Inflammatory macrophage (primary cell): ENCODE measurements at places on chromosomes 1 and 21.

GRCh38 chr1:201468501-201468843 lies 516 bp downstream of the PHLDA3 start:
- no peak for DNase-seq

GRCh38 chr1:42418516-42418915 lies 37.3 kb downstream of the ZMYND12 start:
- DNase-seq: no peak

DNA sequence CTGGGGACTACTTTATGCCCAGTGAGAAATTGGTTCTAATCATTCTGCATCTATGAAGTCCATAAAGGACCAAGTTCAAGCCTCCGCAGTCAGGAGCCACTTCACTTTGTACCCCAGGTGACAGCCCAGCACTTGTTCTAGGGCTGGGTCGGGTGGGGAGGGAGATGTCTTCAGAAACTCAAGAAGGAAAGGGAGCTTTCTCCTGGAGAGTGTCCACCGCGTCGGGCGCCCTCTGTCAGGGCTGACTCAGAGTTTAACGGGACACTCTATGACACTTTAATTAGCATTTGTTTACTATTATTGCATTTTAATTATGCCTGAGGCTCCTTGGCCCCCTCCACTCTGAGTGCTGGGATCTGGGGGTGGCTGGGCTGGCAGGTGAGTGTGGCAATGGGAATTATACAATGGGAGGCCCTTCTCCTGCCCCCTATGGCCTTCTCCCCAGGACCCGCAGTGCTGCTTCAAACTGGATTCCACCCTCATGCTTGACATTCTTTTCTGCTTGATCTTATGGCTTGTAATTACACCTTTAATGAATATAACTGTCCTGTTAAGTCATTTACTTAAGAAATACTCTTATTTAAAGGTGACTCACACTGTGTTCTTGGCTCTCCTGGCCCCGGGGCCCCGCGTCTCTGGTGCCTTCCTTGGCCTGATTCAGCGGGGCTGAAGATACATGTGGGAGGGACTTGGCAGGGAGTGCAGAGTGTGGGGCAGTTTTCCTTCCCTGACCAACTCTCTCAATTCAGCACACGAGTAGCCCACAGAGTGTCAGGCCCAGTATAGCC lies 136.6 kb downstream of the PLXNA2 start:
- DNase-seq: no peak

DNA sequence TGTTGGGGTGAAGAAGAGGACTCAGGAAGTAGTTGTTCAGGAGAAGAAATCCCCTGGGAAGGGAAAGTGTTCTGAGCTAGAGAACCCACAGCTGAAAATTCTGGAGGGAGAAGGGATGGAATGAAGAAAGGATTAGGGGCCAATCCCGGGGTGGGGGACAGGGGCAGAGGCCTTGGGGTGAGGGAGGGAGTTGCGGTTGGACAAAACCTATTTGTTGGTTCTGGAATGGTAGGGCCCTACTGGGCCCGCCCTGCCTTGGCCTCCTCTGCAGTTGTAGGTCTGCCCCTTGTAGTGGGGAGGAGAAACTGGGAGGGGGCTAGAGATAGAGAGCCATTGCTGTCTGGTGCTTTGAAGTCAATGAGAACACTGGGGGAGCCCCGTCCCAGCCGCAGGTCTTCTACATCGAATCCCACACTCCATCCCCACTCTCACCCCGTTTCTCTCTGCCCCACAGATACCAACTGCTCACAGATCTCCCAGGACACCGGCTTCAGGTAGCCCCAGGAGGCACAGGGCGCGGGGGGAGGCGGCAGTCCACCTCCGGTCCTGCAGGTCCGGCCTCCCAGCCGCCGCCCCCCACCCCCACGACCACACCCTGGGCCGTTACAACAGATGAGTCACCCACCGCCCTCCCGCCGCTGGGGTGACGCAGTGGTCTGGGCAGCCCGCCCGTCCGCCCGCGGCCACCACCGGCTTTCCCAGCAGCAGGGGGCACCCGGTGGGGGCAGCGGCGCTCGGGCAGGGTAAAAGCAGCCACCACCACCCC lies 1.1 kb downstream of the TAGLN2 start:
- DNase-seq: peak; percentile 77

GRCh38 chr1:9996624-9997582 lies at the start of gene RBP7:
TSS of gene RBP7 (plus strand) at chr1:9997228. CDS start at chr1:9997259, 31 bp downstream.
- peak; percentile 58 for DNase-seq

DNA sequence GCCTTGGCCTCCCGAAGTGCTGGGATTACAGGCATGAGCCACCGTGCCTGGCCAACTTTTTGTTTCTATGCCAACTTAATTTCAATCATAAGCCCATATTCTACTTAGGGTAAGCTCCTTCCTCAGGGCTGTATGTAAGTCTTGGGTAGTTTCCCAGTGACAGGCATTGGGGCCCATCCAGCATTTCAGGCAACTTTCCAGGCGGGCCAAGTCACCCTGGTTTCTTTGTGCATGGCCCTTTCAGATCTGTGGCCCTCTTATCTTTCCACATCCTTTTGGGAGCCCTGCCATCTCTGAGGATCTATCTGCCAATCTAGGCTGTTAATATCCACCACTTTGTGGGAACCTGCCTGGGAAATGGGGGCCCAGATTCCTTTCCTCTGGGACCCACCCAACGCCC lies 58.7 kb downstream of the TNN start:
- no peak for DNase-seq

DNA sequence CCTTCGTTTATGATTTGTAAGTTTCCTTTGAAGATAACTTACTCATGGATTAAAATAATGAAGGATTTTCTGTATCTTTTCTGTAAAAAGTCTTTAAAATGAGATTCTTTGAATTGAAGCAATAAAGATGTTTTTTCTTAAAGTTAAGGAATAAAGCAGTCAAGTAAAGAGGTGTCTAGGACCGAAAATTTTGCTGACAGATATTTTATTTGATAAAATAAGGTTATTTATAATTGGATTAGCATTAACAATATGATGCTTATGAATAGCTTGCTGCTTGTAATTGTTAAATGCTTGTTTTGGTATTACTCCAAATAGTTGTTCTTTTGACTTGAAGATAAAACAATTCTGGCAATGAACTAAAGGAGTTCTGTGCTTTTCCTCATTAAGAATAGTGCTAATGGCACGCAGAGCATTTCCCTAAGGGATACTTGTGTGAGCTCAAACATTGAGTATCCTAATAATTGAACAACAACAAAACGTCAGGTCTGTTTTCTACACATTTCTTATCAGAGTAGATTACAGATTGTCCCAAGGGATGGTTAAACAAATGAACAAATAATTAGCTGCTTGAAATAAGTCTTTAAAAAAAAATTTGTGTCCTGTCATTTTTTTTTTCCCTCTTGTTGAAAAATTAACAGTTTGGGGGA lies 16.6 kb downstream of the TSNAX start:
- DNase-seq: no peak

DNA sequence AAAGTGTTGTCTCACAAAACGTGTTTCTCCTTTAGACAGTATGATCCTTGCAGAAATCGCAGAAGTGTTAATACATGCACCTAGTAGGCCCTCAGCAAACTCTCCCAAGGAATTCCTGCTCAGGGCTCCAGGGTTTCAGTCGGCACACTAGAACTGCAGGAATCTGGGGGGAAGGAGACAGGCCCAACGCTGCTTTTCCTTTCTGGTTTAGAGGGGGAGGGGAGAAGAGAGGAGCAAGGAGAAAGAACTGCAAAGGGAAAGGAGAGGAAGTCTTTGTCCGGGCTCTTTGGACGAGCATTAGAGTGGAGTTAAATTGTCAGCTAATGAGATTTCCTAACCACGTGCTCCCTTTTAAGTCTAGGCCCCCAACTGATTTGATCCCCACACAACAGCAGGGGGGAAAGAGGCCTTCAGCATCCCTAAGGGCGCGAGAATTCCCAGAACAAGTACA lies 103.7 kb upstream of the SOD1 start:
- no peak for DNase-seq

- DNase-seq: no peak
Observed at GRCh38 chr21:28100366-28100765, 892.3 kb downstream of the LTN1 start.

DNA sequence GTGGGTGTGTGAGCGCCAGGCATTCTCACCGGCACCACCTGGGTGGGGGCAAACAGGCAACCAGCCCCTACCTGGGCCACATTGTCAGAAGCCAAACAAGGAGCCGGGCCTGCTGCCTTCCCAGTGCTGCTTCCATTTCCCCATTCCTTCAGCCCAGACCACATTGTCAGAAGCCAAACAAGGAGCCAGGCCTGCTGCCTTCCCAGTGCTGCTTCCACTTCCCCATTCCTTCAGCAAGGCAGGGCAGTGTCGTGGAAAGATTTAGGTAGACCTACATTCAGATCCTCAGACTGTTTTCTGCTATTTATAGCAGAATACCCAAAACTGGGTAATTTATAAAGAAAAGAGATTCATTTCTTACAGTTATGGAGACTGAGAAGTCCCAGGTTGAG lies 47.0 kb upstream of the EFHD2 start:
- peak; percentile 34 for DNase-seq

- peak; percentile 11 for DNase-seq
Observed at GRCh38 chr1:77076759-77077158, 142.5 kb downstream of the PIGK start.

DNA sequence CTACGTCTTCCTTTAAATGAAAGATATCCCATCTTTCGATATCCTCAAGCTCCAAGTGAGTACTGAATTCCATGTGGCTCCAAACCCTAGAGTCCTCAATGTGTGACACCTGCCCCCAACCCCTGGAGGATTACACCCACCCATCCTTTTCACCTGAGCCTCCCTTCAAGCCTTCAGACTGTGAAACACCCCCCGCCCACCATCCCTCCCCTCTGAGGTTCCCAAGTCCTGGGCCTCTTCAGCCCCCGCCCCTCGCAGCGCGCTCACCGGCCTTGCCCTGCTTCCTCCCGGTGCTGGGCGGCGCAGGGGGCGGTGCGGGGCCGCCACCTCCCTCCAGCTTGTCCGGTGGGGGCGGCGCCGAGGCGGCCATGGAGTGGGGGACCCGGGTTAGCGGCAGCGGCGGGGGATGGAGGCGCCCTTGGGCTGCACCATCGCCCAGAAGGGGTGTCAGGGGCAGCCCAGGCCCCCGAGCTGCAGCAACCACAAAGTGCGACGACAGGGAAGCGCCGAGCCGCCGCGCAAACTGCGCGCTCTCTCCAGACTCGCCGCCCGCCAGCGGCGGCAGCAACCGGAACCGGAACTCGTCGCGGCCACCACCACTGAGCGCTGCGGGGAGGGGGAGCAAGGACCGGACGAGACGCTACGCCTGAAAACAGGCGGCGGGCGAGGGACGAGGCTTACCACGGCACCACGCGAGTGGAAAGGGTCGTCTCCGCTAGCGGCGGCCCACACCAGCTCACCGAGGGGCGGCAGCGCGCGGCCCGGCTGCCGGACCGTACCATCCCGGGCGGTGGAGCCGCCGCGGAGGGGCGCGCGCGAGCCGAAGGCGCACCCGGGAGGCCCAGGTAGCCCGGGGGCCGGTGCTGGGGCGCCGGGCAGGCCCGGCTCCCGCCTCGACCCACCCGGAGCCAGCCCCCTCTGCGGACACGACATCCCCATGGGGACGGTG lies at the start of gene PYGO2:
TSS of gene PYGO2 (minus strand) at position 576 of the 949 bp plus-strand sequence. CDS start at position 370, 206 bp downstream.
- peak; percentile 73 for DNase-seq

DNA sequence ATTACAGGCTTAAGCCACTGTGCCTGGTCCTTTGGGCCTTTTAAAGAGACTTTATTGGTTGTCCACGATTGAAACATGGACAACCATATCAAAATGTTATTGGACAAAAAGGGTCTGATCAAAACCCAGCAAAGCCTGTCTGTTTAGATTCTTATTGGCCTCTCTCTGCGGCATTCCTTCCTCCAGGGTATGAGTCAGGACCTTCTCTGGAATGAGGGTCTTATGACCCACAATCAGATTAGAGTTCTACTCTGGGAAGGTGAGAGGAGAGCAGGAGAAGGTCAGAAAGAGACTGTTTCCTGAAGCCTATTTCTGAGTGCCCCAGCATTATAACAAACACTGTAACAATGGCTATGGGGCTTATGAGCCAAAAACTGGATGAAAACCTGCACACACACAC lies 7.9 kb downstream of the LURAP1 start:
- no peak for DNase-seq

DNA sequence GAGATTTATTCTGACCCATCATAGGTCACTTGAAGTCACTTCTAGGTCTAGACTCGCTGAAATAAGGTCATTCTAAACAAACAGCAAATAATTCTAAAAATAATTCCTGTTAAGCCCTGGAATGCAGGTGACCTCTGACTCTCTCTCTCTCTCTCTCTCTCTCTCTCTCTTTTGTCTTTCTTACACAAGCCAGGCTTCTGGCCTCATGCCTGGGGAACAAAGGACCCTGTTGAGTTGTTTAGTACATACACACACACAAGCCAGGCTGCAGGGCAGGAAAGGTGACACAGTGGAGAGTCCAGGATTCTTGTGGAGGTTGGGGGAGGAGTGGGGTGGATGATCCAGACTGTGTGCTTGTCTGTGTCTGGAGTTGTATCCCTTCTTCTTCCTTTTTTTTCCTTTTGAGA lies 4.0 kb upstream of the MEX3A start:
- no peak for DNase-seq

- DNase-seq: no peak
Observed at GRCh38 chr1:1489231-1489630, 17.7 kb downstream of the ATAD3B start.

- peak; percentile 13 for DNase-seq
Observed at GRCh38 chr1:30146448-30146847, 576.9 kb downstream of the MATN1 start.

DNA sequence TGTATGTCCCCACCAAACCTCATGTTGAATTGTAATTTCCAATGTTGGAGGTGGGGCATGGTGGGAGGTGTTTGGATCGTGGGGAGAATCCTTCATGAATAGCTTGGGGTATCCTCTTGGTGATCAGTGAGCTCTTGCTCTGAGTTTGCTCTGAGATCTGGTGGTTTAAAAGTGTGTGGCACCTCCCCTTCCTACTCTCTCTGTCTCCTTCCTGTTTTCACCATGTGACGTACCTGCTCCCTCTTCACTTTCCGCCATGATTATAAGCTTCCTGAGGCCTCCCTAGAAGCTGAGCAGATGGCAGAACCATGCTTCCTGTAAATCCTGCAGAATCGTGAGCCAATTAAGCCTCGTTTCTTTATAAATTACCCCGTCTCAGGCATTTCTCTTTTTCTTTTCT lies 40.0 kb upstream of the OSBPL9 start:
- DNase-seq: no peak

- no peak for DNase-seq
Observed at GRCh38 chr1:61784726-61785125, 42.4 kb downstream of the PATJ start.

- no peak for DNase-seq
Observed at GRCh38 chr1:119108988-119109387, 31.5 kb downstream of the WARS2 start.

GRCh38 chr1:17207540-17207939 lies 2.6 kb downstream of the PADI1 start:
- DNase-seq: peak; percentile 30

GRCh38 chr1:47771751-47772150 lies 225.4 kb downstream of the TRABD2B start:
- DNase-seq: no peak

DNA sequence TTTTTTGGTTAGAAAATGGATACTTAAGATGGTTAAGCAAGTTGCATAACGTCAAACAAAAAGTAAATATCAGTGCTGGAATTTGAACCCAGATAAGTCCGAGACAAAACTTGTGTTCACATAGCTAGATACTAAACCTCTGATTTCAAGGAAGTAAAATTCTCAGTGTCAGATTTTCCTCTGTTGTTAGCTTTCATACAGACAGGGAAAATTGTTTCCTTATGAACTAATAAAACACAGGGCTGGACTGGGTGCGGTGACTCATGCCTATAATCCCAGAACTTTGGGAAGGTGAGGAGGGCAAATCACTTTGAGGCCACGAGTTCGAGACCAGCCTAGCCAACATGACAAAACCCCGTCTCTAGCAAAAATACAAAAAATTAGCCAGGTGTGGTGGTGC lies 51.3 kb downstream of the PCNX2 start:
- DNase-seq: no peak
